Activated CD4-positive, alpha-beta T cell treated with anti-CD3 and anti-CD28 coated beads, Interleukin-2, amount 50 U/mL, for 1 hour (primary cell): ENCODE measurements at places on chromosomes 1 and 21.

DNA sequence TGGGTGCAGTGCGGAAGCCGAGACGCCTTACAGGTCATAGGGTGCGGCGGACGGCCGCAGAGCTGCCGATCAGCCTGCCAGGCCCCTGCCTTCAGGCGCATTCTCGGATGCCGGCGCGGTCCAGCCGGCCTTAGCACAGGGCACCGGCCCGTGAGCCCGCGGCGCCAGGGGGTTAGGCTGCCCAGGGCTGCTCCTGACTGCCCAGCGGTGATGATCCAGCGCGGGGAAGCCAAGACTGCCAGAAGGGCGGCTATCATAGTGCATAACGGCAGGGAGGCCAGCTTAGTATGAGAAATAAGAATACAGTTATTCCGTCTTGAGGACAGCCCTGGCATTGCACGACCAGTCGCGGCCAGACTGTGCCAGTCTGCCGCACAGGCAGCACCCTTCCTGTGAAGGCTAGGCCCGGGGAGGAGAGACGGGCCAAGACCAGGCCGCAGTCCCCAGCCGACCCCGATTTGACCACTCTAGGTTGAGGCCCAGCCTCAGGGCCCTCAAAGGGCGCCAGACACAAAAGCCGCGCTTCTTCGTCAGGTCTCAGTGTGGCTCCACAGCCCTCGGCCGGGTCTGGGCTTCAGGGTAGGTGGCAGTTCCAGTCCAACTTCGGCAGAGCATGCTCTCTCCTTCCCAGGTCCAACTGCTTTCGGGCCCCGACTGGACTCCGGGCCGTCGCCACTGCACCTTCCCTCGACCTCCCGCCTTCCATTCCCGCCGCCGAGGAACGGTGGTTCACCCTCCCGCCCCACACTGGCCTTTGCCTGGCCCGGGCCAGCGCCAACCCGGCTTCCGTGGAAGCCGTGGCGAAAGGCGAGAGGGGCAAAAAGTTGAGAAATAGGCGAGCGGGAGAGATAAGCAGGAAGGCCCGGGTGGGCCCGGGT, 829 bp downstream of the ALX3 start:
- DNase-seq: no peak

DNA sequence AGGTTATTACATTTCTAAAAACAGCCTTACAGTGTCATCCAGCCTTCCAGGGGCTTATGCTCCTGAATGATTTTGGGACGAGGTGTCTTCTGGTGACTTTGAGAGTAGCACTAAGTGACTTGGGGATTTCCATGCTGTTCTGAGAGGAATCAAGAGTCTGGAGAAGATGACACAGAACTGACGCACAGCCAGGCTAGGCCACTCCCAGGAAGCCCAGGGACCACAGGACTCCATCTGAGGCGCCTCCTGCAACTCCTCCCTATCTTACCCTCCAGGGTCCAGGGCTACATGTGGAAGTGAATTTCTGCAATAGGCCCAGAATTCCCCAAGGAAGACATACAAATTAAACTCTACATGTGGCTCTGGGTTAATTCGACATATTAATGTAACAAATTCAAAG, 92.5 kb downstream of the SLC25A24 start:
- peak; percentile 9 for DNase-seq

DNA sequence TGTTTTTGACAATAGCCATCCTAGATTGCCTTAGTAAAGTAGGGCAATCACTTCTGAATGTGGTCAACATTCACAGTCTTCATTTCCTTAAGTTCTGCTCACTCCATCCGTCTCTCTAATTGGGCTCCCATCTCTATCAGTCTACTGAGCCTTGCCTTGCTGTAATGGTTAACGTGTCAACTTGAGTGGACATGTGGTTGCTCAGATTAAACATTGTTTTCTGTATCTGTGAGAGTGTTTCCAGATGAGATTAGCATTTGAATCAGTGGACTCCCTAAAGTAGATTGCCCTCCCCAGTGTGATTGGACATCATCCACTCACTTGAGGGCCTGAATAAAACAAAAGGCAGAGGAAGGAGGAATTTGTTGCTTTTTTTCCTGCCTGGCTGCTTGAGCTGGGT, 26.4 kb downstream of the C1orf216 start:
- DNase-seq: no peak

- no peak for DNase-seq
Measured at GRCh38 chr1:182570611-182570970, 18.5 kb downstream of the RNASEL start.

GRCh38 chr1:54806931-54807611, 5.9 kb upstream of the TTC22 start:
- DNase-seq: no peak

- DNase-seq: no peak
Measured at GRCh38 chr1:163337631-163338030, 15.9 kb downstream of the NUF2 start.

GRCh38 chr1:230348386-230349019, 77.6 kb downstream of the PGBD5 start:
- no peak for DNase-seq

DNA sequence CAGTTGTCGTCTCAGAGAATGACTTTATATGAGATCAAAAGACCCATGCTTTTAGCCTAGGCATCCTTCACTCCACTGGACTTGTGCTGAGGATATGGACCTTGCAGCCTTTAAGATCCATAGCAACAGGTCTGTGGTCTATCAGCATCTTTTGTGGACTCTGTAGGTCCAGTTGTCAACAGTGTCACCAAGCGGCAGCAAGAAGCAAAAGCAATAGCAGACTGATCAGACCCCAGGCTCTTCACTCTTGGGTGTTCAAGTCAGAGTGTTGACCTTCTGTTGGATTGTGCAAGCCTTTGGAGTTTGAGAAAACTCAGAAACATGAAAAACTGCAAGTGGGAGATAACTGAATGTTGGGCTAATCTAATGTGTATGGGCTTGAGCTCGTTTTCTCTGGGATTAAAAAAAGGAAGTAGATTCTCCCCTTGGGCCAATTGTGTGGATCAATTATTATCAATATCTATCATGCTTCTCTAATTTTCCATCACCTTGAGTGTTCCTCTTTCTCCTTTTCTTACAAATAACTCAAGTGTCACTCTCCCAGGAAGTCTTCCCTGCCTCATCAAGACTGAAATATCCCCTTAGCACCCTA, 144.2 kb downstream of the LYPLAL1 start:
- DNase-seq: no peak

DNA sequence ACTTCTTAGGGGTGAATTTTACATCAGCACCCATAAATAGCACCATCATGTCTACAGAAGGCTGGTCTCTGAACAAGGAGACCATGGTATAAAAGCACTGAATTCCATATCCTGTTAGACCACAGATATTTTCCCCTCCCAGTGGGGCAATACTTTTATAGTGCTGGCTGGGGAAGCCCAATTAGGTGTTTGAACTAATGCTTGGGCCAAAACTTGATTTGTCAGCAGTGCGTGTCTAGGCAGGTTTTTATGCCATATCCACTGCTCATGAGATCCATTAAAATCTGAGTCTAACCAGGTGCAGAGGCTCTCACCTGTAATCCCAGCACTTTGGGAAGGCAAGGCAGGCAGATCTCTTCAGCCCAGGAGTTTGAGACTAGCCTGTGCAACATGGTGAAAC, 623.0 kb downstream of the NPHP4 start:
- no peak for DNase-seq
